ENCODE measurements at places on chromosomes 2 and 18.

- DNase-seq = no peak
Observed at GRCh38 chr2:135152361-135152760, 100.3 kb downstream of the RAB3GAP1 start.

DNA sequence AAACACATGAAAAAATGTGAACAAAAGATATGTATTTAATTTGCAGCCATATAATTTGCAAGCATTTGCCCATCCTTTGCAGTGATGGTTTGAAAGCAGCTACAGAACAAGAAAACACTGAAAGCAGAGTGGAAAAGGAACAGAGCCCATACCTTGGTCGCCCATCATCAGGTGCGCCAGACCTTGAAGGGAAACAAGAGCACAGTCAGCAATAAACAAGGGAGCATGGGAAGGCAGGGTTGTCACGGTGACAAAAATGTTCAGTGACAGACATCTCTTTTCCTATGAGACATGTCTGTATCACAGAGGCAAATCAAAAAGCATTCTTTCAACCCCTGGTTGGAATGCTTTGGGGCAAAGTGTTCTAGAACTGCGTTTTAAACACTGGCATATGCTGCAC, 109.4 kb downstream of the NRXN1 start:
- DNase-seq = peak; percentile 4

DNA sequence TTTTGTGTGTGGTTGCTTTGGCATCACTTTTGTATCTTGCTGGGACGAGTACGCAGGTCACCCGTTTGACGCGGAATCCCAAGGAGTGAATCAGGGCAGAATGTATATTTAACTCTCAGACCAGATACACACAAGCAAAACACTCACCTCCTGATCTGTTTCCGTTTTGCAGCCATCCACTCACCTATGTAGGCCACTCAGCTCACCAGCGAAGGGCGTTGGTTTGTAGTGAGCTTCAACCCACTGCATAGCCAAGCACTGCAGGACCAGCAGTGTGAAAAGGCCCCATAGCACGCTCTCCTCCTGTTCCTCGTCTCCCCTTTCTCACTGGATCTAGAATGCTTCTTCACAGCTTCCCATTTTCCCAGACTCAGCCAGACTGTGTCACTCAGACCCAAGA, 58.3 kb downstream of the ZNF532 start:
- DNase-seq = no peak

GRCh38 chr18:37258819-37259218, 306.8 kb downstream of the CELF4 start:
- no peak for DNase-seq

GRCh38 chr2:96662360-96662759, 19.8 kb downstream of the FER1L5 start:
- no peak for DNase-seq

All from BE2C (cell line).